ENCODE measurements at places on chromosomes 3 and 15.

DNA sequence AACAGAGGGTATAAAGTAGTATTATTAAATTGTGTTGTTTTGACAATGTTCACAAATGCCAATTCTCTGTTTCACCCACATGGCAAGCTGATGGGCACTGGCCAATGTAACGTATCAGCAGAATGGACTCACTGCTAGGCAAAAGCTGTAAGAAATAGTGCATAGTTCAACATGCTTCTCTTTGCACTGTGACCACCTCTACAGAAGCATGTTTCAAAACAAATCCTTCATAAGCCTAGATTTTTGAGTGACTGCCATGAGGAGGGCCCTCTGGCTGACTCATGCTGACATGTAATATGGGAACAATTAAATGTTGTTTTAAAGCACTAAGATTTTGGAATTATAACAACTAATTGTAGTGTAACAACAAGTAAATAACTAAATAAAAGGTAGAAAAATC, 3.2 kb downstream of the GBE1 start:
- DNase-seq = peak; percentile 80

- DNase-seq = peak; percentile 57
Observed at GRCh38 chr3:189902230-189903186, 218.2 kb downstream of the P3H2 start.

DNA sequence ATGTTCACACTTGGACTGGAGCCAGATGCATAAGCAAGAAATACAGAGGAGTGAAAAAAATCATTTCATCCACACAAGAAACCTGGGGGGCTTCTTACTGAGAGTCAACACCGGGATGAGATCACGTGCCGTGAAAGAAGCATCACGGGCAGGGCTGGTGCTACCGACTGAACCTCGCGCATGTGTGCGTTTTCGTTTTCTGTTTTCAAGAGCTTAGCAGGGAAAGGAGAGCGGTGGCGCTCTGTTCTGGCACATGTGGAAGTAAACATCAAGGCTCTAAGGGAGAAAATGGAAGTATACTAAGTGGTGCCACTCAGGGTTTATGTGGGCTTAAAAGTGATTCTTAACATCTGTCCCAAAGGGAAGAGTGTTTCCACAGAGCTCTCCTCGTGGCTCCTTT, 55.9 kb downstream of the VGLL4 start:
- DNase-seq = no peak

DNA sequence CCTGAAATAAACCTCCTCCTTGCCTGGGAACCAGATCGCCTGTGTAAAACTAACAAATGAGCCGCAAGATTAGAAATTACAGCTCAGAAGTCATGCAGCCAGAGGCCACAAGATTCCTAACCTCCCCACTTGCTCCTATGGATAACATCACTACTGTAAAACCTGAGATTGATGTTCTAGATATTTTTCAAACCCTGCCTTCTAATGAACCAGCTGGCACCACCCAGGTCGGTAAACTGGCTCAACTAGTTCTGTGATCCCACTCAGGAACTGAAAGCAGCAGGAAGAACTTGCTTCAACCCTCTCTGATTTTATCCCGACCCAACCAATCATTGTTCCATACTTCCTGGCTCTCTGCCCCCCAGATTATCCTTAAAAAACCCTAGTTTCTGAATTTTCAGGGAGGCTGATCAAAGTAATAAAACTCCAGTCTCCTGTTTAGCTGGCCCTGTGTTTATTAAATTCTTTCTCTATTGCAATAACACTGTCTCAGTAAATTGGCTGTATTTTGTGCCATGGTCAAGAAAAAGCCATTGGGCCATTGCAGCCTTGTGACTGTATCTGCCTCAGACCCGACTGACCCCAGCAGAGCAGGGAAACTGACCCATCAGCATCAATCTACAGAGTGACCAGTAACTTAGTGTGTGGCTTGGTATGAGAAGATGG, 98.9 kb downstream of the RPLP1 start:
- DNase-seq = no peak

- no peak for DNase-seq
Observed at GRCh38 chr15:72451224-72451623, 22.9 kb upstream of the ARIH1 start.

GRCh38 chr15:92889390-92890107, 10.6 kb upstream of the CHD2 start:
- DNase-seq = peak; percentile 18

- DNase-seq = peak; percentile 90
Observed at GRCh38 chr3:127747751-127748521, 74.4 kb downstream of the MGLL start.

GRCh38 chr15:61829514-61829889, 230.7 kb downstream of the VPS13C start:
- DNase-seq = no peak

DNA sequence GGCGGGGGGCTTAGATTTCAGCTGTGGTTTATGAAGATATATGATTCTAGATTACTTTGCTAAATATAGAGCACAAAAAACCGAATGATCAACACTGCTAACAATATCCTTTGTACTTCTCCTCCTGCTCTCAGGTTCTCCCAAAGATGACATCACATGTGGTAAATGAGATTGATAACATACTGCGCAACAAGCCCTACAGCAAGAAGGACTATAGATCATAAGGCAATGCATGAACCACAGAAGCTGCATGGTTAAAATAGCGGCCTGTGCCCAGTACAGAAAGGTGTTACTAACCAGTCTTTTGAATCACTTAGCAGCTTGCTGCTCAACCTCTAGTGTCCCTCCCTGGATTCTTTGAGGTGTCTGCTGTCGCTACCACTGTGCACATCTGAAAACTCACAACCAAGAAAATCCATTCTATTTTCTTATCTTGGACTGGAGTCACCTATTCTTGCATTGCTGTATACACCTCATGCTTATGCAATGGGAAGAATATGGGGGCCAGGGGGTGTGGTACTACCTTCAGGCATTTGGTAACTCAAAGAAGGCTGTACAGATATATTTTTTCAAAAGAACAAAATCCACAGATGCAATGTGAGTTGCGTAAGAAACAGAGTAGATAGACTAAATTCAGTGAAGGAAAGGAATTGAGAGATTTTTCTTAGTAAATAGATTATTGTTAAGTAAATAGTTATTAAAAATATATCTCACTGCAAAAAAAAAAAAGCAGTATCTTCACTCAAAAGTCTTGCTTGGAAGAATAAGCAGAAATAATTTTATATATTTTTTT, 18.2 kb downstream of the SSR3 start:
- peak; percentile 23 for DNase-seq

DNA sequence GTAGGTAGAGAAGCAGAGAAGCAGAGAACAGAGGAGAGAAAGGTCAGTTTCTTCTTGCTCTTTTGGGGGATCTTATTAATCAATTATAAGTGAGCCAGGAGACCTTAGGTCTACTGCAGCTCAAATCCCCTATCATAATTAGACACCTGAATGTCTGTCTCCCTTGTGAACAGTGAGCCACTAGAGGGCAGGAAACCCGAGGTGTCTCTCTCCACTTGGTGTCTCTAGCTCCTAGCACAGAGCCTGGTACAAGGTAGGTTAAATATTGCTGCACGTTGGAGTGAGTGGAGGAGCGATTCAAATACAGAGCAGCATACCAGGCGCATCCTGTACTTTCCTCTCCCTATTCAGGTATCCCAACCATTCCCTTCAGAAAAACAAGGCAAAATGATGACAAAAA, 2.0 kb upstream of the ST8SIA2 start:
- DNase-seq = peak; percentile 1

GRCh38 chr3:53791317-53791716, 54.9 kb downstream of the CHDH start:
- no peak for DNase-seq

- DNase-seq = peak; percentile 41
Observed at GRCh38 chr15:31353931-31354330, 27.3 kb downstream of the KLF13 start.

DNA sequence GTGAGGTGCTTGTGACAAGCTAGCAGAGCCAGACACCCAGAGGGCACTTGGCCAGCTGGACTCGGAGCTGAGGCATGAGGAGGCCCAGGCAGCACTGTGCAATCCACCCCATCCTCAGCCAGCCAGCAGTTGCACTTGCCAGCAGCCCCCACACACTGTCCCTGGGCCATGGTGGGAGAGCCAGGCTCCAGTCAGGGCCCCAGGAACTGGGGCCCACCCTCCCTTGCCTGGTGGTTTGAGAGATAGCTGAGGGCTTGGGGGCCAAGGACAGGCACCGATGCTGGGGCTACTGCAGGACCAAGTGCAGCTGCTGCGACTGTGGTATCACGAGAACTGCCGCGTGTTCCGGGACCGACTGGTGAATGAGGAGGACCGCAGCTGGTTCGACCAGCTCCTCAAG, 63.5 kb downstream of the DNAH1 start:
- DNase-seq = peak; percentile 8

DNA sequence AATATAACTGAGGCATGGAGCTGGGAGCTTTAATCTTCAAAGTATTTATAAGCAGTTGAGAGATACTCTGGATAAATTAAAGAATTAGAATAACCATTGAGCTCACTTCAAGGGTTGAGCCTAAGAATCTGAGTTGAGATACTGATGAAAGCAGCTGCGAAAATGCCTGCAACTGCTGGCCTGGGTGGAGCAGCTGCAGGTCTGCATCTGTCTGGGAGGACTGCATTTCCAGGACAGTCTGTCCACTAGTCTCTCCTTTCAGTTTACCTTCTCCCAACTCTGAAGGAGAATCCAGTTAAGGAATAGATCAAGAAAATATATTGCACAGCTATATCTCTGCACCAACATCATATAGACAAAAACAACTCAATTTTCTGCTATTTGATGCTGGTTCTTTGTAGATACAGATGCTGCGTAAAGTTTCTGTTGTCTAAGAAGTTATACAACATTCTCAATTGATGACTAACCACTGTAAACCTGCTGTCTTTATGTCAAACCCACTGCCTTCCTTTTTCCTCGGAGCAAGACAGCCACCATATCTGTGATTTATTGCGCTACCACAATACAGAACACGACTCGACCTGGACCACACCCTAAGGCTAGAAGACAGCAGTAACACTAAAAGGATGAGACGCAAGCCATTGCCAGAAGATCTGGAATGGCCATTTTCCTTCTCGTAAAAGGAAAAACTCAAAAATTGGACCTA, 245.1 kb downstream of the MAGI1 start:
- DNase-seq = no peak

DNA sequence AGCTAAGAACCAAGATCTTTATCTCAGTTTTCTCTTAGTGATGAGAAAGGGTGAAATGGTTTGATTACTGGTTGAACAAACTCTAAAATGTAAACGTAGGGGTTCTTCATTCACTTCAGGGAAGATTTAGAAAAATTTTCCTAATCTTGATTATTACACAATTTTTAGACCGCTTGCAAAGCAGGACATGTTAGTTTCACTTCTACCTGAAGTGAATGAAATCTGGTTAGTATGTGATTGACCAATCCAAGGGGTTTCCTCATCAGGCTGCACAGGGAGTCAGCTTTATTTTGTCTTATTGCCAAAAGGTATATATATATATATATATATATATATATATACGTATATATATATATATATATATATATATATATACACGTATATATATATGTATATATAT, 740.4 kb downstream of the TUSC7 start:
- DNase-seq = no peak

All from fibroblast of the aortic adventitia (primary cell).